ENCODE measurements at places on chromosomes 2 and 18. TPM values are rescaled to one million over a fixed set of nuclear protein-coding genes. Genes with fewer than 3 reads are reported as not detected.
A peak's percentile ranks its signal among the peaks of the same experiment; 100 is the strongest.

DNA sequence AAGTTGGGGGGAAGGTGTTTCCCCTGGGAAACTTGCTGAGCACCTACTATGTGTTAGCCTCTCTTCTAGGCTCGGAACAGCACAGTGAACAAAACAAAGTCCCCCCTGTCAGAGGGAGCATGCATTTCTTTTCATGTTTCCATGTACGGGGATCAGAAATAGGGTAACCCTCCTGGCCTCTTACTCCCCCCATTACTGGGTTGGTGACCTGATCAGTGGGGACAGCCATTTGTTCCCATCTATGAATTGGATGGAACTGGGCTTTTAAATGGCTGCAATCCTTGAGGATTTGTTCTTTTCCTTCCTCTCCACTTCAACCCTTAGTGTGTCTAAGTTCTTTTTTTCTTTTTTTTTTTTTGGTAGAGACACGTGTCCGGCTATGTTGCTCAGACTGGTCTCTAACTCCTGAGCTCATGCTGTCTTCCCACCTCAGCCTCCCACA is 13.7 kb downstream of the NCL start:
- H3K27me3 ChIP-seq, result no peaks in the 10 kb centered on the region
- H3K4me3 ChIP-seq, result no peak overlapping the region
- DNase-seq, result no peak
- H3K27ac ChIP-seq, result no peak overlapping the region
- peaks cover 8% of the 10 kb centered on the region for H3K4me1 ChIP-seq
- H3K36me3 ChIP-seq, result peaks cover 14% of the 10 kb centered on the region

DNA sequence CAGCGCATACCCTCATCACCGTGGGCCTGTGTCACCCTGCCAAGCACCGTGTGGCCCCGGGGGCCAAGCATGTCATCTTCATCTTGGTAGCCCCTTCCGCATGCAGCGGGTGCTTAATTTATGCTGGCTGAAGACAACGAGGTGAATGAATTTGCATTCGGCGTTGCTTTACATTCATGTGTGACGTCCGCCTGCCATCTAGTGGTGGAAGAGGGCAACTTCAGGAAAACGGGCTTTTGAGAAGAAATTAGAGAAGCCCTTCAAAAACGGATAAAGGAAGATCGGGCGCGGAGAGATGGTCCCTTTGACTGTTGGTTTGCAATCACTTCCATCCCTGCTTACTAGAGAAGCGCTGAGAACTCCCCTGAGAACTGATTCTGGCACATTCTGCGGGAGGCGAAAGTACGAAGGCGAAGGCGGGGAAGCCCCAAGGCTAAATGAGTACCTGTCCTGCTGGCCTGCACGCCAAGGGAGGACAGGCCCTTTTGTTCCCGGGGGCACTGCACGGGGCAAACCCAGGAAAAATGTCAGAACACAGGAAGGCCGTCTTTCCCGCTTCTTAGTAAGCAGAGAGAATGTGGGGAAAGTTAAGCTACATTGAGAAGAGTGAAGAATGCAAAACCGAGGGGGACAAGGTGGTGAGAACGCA is 145.9 kb downstream of the ZNF516 start:
- no peak overlapping the region for H3K4me3 ChIP-seq
- DNase-seq, result peak; percentile 92
- H3K4me1 ChIP-seq, result no peaks in the 10 kb centered on the region
- H3K27me3 ChIP-seq, result no peaks in the 10 kb centered on the region
- H3K36me3 ChIP-seq, result no peaks in the 10 kb centered on the region
- no peak overlapping the region for H3K27ac ChIP-seq

Gene LINC00305
- total RNA-seq, result not detected

GRCh38 chr2:176020400-176020799 is 18.3 kb upstream of the LNPK start:
- H3K27me3 ChIP-seq, result no peaks in the 10 kb centered on the region
- no peaks in the 10 kb centered on the region for H3K36me3 ChIP-seq
- H3K4me1 ChIP-seq, result no peaks in the 10 kb centered on the region

- peaks cover 3% of the 10 kb centered on the region for H3K36me3 ChIP-seq
- no peaks in the 10 kb centered on the region for H3K4me1 ChIP-seq
- no peak for DNase-seq
- no peak overlapping the region for H3K27ac ChIP-seq
- no peak overlapping the region for H3K4me3 ChIP-seq
- no peaks in the 10 kb centered on the region for H3K27me3 ChIP-seq
Observed at GRCh38 chr18:9488538-9488937, 13.2 kb downstream of the RALBP1 start.

DNA sequence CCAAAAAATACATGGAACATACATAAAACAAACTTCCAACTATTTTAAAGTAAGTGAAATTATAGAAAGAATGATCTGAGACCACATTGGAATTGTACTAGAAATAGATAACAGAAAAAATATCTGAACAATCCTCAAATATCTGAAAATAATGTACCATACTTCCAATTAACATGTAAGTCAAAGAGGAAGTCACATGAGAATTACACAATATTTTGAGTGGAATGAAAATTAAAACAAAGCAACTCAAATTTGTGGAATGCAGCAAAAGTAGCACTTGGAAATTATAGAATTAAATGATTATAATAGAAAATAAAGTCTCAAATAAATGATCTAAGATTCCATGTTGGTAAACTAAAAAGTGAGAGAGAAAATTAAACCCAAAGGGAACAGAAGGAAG is 38.3 kb upstream of the CTIF start:
- H3K27ac ChIP-seq, result no peak overlapping the region
- no peaks in the 10 kb centered on the region for H3K4me1 ChIP-seq
- no peak overlapping the region for H3K4me3 ChIP-seq

Gene ST6GAL2
- total RNA-seq, result 25.7 TPM

GRCh38 chr18:78861116-78861515 is 118.5 kb upstream of the SALL3 start:
- H3K27ac ChIP-seq, result no peak overlapping the region
- no peaks in the 10 kb centered on the region for H3K36me3 ChIP-seq
- no peaks in the 10 kb centered on the region for H3K27me3 ChIP-seq
- no peaks in the 10 kb centered on the region for H3K4me1 ChIP-seq
- DNase-seq, result no peak

Gene SERPINB10
- not detected for total RNA-seq

DNA sequence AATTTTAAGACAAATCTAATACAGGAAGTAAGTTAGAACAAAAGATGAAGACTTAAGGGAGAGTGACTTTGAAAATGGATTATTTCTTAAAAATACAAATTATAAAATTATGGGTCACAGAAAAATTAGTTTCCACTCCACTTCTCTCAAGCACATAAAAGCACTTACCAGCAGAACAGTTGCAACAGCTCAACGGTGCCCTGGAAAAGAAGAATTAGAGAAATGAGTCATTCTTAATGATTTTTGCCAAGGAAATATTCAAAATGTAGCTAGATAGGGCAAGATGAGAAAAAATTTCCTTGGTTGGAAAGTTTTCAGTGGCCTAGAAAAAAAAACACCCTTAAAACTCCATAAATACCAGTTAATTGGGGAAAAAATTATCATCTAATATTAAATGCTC is 2185.6 kb upstream of the CELF4 start:
- H3K4me1 ChIP-seq, result no peaks in the 10 kb centered on the region
- no peak overlapping the region for H3K27ac ChIP-seq
- peaks cover 21% of the 10 kb centered on the region for H3K36me3 ChIP-seq
- H3K4me3 ChIP-seq, result no peak overlapping the region
